ENCODE measurements at places on chromosomes 2 and 18. TPM values are rescaled to one million over a fixed set of nuclear protein-coding genes. Genes with fewer than 3 reads are reported as not detected.
A peak's percentile ranks its signal among the peaks of the same experiment; 100 is the strongest.

GRCh38 chr2:54657664-54658083, 65.8 kb upstream of the EML6 start:
- peak; percentile 17 for DNase-seq

DNA sequence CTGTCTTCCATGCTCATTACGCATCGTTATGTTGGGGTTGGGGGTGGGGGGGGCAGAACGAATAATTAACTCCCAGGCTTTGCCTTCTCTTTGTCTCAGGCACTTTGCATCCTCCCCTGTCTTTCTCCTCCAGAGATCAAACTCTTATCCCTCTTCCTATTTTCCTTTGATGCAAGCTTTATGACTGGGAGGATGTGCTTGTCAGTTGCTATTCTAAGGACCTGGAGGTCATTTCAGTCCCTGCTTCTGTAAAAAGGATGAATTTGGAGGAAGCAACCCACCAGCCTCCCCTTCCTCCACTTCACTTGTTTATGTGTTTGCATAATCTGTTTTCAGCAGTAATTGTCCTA, 87.5 kb downstream of the ZCCHC2 start:
- no peak for DNase-seq

DNA sequence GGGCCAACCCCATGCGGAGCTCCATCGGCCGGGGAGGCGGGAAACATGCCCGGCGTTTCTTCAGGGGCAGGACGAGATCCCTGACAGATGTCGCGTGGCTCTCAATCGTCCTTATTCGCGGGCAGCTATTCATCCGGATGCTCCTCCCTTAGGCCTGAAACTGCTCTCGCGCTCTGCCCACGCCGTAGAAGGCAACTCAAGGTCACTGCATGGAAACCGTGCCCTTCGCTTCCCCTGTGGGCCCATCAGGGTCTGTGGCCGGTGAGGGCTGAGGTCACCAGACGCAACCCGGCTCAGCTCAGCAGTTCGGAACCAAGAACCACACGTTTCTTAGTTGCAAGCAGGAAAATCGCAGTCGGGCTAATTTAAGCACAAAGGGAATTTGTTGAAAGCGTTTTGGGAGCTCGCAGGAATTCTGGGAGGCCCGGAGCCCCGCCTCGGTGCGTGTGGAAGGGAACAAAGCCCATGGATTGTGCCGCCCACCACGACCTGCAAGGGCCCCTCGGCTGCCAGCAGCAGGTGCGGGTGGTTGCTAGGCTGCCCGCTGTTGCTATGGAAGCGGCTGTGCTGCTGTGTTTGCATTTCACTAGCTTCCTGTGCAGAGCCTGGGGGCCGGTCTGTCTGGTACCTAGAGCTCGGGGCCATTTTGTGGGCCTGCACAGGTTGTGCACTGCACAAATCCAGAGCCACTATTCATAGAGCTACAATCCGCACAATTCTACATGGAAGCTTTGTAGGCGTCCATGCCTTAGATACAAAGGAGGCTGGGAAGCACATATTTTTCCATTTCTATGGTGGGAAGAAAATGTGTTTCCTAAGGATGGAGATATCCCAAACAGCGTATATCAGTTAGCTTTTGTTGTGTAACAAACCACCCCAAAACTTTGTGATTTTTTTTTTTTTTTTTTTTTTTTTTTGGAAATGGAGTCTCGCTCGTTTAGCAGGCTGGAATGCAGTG, 6.0 kb upstream of the ALLC start:
- peak; percentile 43 for DNase-seq

- no peak for DNase-seq
These were observed 144.6 kb downstream of the TDRD15 start for GRCh38 chr2:21268197-21268877.

DNA sequence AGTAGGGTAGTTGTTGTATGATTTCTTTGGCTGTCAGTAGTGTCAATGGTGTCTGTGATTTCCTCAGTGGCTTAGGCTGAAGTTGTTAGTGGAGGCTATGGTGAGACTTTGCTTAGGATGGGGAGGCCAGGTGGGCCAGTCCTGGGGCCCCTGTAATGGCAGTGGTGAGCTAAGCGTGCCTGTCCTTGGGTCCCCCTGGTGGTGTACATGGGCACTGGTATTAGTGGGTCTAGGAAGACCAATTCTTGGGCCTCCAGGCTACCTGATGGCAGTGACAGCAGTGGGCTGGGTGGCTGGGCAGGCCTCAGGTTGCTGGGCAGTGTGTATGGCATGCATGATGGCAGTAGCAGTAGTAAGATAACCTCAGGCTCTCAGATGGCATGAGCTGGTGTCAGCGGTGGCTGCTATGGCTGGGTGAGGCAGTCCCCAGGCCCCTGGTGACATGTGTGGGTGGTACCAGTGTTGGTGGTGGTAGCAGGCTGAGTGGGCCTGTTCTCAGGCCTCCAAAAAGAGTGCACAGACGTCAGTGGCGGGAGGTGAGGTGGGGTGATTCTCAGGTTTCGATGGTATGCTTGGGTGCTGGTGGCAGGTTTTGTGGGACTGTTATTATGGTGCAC, 103.2 kb downstream of the KLHL14 start:
- no peak for DNase-seq

DNA sequence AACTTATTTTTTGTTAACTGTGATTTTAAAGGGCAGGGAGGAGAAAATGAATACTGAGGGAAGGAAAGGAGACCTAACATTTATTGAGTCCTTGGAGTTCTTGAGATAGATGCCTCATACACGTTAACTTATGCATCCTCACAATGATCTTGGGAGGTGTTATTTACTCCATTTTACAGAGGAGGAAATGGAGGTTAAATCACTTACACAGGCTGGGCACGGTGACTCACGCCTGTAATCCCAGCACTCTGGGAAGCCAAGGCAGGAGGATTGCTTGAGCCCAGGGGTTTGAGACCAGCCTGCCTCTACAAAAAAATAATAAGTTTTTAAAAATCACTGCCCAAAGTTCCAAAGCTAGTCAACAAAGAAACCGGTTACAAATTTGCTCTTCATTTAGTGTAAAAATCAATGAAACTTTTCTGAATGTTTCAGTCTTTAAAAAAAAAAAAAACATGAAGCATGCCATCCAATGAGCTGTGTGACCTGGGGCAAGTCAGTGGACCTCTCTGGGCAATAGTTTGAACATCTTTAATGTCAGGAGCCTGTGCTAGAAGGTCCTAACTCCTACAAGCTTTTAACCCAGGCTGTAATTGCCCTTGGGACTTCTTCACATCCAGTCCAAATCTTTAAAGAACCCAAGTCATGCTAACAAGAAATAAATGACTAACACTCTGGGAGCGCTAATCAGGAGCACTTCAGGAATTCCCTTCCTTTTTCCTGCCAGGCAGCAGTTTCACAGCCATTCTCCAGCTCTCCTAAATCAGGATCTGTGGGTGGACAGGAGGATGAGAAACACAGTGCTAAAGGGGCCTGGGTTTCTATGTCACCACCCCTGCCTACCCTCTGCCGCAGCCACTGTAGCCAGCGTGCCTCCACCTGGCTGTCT, 176.4 kb downstream of the TMEM247 start:
- no peak for DNase-seq

GRCh38 chr2:71560638-71561011, 107.3 kb downstream of the DYSF start:
- DNase-seq: no peak

DNA sequence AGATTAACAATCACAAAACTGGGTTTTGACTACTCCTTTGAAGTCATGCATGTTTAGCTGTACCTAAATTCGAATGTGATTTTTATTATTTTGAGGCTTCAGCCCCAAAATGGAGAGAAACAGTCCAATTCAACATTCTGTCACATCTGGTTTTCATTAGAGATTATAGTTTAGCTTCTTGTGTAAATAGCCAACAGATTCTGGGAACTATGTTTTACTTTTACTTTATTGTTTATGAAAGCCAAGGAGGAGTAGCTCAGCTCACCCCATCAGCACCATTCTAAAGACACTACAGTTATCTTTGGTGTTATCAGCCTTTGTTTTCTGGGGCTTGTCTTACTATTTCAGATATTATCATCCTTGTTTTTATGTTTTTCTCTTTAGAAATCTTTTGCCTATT, 465.0 kb upstream of the CWC22 start:
- no peak for DNase-seq

DNA sequence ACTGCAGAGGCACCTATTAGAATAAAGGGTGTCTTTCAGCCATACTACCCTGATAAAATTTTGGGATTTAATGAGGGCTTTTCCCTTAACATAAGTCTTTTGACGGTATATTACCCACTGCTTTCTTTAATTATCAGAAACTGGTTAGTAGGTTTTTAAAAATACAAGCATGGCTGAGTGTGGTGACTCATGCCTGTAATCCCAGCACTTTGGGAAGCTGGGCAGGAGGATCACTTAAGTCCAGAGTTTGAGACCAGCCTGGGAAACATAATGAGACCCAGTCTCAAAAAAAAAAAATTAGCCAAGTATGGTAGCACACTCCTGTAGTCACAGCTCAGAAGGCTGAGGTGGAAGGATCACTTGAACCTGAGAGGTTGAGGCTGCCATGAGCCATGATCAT, 16.1 kb downstream of the CPSF3 start:
- DNase-seq: no peak

DNA sequence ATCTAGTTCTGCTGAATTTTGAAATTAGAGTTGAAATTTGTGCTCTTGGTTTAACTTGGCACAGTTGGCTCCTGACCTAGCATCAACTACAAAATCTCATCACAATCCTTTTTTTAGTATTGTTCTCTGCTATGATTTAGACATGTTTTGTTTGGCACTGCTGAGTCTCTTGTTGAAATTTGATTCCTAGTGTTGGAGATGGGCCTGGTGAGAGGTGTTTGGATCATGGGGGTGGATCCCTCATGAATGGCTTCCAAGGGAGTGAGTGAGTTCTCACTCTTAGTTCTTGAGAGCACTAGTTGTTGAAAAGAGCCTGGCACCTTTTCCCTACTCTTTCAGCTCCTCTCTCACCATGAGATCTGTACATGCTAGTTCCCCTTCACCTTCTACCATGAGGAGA, 605.6 kb upstream of the SLC39A10 start:
- DNase-seq: no peak

DNA sequence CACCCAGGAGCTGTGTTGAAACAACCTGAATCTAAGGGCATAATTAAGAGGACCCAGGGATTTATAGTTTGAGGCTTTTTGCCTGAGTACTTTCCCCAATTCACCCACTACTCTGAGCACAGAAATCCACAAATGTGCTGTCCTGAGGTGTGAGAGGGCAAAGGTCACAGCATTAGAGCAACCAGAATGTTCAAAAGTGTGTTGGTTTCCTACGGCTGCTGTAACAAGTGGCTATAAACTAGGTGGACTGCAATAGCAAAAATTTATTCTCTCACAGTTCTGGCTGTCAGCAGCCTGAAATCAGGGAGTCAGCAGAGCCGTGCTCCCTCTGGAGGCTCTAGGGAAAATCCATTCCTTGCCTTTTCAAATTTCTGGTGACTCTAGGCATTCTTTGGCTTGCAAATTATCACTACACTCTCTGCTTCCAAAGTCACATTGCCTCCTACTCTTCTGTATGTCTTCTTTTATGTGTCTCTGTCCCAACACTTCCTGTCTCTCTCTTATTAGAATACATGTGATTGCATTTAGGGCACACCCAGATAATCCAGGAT, 91.4 kb upstream of the TACR1 start:
- DNase-seq: no peak

- DNase-seq: no peak
These were observed 37.0 kb downstream of the GBX2 start for GRCh38 chr2:236131073-236131692.

GRCh38 chr18:22641958-22642357, 224.2 kb upstream of the CTAGE1 start:
- no peak for DNase-seq

- DNase-seq: no peak
These were observed 42.5 kb downstream of the PTPRM start for GRCh38 chr18:7609617-7610016.

DNA sequence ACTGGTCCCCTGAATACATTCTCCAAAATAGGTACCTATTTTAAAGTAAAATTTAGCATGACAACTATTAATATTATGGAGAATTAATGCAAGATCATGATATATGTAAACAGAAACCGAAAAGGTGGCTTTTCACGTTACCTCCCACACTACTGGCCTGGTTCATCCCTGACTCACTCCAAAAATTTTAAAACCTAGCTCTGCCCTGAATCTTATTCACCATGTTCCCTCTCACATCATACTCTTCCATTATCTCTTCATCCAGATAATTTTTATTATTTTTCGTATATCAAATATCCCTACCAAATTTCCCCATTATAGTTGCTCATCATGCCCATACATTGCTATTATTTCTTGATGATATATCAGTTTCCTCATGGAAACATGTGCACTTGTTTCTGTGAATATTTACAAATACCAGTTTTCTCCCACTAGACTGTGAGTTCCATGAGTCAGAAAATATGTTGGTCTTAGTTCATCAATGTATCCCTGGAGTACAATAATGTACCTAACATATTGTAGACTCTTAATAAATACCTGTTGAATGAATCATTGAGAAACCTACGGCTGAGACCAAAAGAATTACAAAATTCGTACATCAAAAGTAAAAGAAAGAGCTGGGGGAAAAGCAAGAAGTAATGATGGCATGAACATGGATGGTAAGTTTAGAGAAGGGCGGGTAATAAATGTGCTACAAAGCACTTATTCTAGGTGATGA, 360.1 kb upstream of the CHAC2 start:
- no peak for DNase-seq

GRCh38 chr2:235897992-235898391, 270.2 kb downstream of the GBX2 start:
- DNase-seq: no peak

- DNase-seq: no peak
These were observed 77.8 kb downstream of the SOCS6 start for GRCh38 chr18:70366670-70367069.

- no peak for DNase-seq
These were observed 16.3 kb upstream of the RMND5A start for GRCh38 chr2:86703704-86704361.

GRCh38 chr2:237509905-237510304, 22.9 kb downstream of the MLPH start:
- no peak for DNase-seq

- no peak for DNase-seq
These were observed 48.5 kb downstream of the ARL6IP6 start for GRCh38 chr2:152766928-152767327.

- no peak for DNase-seq
These were observed 47.7 kb upstream of the MAL start for GRCh38 chr2:94977826-94978225.

DPP10 gene
- total RNA-seq: not detected

POTEI gene
- not detected for total RNA-seq

AQP12A gene
- not detected for total RNA-seq

SMIM21 gene
- total RNA-seq: not detected

GCG gene
- total RNA-seq: not detected

POTEC gene
- total RNA-seq: not detected

PLEKHH2 gene
- 0.49 TPM for total RNA-seq

CNGA3 gene
- not detected for total RNA-seq

ZAP70 gene
- total RNA-seq: 180 TPM

TOGARAM2 gene
- total RNA-seq: 5.0 TPM

DHX57 gene
- total RNA-seq: 21.3 TPM

SCN1A gene
- not detected for total RNA-seq

SIX3 gene
- total RNA-seq: not detected

IDH1 gene
- 18.9 TPM for total RNA-seq
